ENCODE measurements at places on chromosomes 3 and 15.

- DNase-seq = no peak
These were observed 214.5 kb downstream of the MTHFS start for GRCh38 chr15:79682285-79682684.

- no peak for DNase-seq
These were observed 88.2 kb upstream of the PROK2 start for GRCh38 chr3:71873093-71873611.

DNA sequence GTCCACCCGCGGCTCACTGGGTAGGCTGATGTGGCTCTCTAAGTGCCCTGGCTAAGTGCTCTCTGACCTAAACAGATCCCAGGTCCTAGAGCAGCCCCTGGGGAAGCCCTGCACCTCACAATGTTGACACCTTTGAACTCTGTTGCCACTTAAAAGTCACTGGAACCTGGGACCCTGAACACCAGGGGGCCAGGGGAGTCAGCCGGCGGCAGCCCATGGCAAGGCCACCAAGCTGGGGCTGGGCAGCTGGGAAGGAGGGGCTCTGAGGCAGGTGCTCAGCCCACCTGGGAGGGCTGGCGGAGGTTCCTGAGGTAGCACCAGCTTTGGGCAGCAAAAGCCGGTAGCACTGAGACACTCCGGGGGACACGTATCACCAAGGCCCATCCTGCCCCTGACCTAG is 129.0 kb downstream of the CHSY1 start:
- no peak for DNase-seq

GRCh38 chr3:25502233-25502632 is 74.2 kb downstream of the RARB start:
- DNase-seq = no peak

DNA sequence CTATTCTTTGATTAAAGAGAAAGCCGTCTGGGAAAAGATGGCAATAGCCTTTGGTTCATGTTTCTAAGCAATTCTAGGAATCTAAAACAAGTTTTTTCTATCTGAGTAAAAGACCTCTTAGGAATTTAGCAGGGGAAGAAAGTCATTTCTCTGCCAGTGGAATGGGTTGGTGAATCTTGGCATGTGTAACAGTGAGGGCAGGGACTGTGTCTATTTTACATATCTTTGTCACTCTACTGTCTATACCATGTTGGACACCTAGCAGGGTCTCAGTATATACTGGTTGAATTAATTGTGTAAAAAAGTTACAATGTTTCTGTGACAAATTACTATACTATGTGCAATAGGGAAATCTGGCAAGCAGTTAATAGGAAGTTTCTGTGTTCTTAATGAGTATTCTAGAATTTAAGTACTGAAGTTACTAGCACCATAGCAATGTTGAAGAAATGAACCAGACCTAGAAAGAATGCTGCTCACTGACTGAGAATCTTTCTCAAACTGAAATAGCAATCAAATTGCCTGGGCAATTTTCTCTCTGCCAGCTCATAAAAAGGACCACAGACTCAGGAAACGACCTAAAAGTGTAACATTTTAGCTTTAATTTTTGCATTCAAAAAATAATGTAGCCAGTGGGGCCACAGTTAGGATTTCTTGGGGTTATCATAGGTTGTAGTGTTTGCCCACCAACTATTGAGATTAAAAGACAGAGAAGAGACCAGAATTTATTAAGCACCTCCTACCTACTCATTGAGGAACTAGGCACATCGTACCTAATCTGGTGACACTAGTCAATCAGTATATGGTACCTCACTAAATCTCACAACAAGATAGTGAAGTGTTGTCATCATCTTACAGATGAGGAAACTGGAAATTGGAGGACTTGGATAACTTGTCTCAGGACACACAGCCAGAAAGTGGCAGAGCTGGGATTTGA is 56.2 kb upstream of the LEKR1 start:
- DNase-seq = no peak

GRCh38 chr3:133375403-133375745 is 24.5 kb upstream of the BFSP2 start:
- no peak for DNase-seq

GRCh38 chr3:150898046-150898754 is 7.0 kb downstream of the MINDY4B start:
- no peak for DNase-seq

GRCh38 chr3:45667569-45667934 is 21.6 kb upstream of the SACM1L start:
- no peak for DNase-seq

- DNase-seq = no peak
These were observed 121.5 kb downstream of the DTWD1 start for GRCh38 chr15:49742381-49742780.

GRCh38 chr15:71734709-71735384 is 75.5 kb upstream of the NR2E3 start:
- DNase-seq = no peak

DNA sequence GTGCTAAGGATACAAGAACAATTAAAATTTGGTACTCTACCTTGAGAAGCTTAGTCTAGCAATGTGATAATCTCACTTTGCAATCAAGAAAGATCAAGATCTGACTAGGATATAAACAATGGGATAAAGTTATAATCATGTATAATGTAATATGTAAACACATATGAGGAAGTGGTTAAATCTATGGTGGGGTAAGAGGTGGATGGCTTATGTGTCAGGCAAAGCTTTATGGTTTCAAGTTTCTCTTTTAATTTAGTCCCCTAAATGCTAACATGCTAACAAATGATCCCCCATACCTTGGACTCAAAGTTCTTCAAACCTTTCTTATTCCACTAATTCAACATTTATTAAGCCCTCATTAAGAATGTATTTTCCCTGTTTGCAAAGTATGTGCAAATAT is 2.5 kb downstream of the RSL24D1 start:
- no peak for DNase-seq

DNA sequence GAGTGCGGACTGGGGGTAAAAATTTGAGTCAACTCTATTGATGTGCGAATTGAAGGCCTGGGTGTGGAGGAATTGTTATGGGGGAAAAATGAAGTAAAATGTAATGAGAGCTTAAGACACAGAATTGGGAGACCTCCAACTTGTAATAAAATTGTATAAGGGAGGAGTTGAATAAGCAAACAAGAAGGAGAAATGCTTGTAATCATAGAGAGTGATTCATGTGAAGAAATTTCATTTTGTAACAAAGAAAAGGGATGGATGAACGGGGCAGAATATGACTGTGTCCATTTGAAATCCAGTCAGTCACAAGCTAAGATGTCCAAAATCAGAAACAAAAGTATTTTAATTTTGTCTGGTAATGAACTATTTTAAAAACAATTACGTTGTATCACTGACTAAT is 552.3 kb downstream of the NAALADL2 start:
- DNase-seq = no peak

- DNase-seq = no peak
These were observed 23.1 kb downstream of the STIMATE start for GRCh38 chr3:52874160-52874701.

GRCh38 chr3:64023187-64023860 is at the start of gene PSMD6:
PSMD6 (minus strand) TSS chr3:64023494; CDS start chr3:64023419, 75 bp downstream.
- peak; percentile 22 for DNase-seq

GRCh38 chr3:45164056-45164455 is 17.9 kb upstream of the CDCP1 start:
- no peak for DNase-seq

- no peak for DNase-seq
These were observed 6.6 kb downstream of the PLSCR5 start for GRCh38 chr3:146598535-146598934.

DNA sequence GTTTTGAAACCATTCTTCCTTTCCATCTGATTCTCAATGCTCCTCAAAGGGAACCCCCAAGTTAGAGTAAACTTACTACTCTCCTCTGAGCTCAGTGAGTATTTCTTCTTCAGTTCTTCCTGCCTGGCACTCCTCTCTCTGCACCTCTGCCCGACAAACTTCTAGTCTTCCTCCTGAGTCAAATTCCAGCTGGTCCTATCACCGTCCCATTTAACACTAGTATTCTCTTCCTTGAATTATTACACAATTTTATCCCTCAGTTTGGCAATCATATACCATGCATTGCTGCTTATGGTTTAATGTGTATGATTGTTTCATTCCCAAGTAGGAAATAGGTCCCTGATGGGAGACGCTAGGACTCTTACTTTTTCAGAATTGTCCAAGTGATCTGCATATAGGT is 279.7 kb downstream of the MECOM start:
- no peak for DNase-seq

DNA sequence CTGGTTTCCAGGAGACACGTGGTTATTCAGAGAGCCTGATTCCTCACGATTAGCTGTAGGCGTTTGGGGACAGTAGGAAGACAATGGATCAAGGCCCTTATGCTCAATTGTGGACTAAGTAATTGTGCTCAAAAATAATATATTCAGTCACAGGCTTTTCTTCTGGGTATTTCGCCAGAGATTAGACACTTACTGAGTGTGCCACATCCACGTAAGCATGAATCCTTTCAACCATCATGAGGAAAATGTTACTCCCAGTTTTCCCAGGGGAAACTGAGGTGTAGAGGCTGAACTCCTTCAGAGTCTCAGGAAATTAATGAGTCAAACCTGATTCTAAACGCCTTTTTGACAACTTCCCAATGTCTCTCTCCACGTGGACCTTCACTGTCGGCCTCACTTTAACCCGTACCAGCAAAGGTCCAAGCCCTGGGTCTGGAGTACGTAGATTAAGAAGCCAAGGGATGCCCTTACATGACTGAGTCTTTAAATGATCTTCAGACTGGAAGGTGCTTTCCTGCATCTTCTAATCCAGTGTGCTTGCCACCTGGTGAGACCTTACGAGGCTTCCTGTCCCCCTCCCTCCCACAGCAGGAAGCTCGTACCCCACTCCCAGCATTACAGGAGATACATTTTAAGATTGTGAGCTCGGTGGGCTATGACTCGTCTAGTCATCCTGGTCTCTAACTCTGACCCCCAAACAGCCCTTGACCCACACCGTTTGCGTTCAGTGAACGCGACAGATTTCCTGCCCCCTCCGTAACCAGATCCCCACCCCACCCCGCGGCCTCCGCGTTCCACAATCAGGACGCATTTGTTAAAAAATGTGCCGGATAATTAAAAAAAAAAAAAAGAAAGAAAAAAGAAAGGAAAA is 1.7 kb downstream of the PKM start:
- DNase-seq = no peak

GRCh38 chr15:41653760-41654159 is 6.4 kb upstream of the MGA start:
- no peak for DNase-seq

DNA sequence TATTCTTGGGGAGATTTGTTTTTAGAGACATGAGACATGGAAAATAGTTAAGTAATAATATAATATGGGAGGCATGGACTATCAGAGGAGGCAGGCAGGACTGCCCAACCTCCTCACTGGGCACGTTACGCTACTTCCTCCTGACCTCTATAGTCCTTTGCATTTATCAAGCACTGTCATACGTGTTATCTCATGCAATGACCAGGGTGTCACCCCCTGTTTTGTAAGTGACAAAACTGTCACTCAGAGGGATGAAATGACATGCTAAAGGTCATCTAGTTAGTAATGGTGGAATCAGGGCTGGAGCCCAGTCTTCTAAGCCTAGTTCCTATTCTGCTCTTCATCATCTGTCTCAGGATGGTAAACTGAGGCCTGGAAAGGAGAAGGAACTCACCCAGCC is 66.7 kb downstream of the ST6GAL1 start:
- no peak for DNase-seq

DNA sequence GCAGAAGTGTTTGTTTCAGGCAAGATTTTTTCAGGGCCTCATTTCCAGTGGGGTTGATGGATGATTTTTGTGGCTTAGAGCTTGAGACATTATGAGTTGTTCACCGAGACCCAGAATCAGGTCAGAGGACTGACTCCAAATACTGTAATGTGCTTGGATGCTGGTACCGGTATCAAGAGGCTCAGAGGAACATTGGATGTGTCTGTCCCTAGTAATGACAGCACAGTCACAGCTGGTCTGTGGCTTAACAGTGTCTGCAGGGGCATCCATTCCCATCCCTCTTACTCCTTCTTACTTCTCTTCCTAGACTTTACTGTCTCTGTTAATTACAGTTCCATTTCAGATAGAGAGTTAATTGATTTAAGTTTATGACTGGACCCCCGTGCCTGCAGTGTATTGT is 107.8 kb downstream of the PTPRG start:
- DNase-seq = no peak

DNA sequence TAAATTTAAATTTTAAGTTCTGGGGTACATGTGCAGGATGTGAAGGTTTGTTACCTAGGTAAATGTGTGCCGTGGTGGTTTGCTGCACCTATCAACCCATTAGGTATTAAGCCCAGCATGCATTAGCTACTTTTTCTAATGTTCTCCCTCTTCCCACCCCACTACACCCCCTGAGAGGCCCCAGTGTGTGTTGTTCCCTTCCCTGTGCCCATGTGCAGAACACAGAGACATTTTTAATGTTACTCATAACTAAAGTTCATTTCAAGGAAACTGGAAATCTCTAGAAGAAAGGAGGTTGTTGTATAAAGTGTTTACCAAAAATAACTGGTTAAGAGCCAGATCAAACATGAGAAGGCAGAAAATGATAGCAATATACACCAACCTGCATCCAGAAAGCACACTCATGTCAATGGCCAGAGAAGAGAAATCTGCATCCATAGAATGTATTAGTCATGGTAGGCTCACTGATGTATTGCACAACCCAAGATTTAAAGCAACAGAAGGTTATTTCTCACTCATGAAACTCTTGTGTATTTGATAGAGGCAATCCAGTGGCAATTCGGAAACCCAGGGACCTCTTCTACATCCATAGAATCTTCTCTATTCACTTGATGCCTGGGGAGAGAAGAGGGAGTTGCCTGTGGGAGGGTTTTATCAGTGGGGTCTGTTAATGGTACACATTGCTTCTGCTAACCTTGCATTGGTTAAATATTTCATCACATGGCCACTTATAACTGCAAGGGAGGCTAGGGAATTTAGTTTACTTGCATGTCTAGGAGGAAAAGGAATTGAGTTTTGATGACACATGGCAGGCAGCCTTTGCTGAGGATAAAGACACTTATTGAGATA is 321.9 kb upstream of the RASGRP1 start:
- DNase-seq = no peak

DNA sequence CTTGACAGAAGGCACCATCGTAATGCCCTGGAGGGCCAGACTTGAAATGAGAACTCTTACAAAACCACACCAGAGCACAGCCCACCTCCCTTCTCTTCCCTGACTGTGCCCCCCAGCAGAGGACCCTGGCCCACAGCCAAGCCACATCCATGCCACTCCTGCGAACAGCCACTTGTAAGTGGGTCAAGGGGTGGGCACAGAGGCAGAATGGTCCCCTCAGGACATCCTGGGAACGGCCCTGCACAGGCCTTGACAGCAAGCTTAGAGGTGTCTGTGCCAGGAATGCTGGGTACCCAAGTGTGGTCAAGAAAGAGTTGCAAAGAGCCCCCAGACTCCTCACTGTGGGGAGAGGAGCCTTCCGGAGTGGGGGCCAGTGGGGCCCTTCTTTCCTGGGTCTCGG is 33.3 kb downstream of the HCN4 start:
- DNase-seq = no peak

- no peak for DNase-seq
These were observed 1100.4 kb downstream of the ROBO2 start for GRCh38 chr3:78140274-78140673.
